ENCODE measurements at places on chromosomes 1 and 21.

DNA sequence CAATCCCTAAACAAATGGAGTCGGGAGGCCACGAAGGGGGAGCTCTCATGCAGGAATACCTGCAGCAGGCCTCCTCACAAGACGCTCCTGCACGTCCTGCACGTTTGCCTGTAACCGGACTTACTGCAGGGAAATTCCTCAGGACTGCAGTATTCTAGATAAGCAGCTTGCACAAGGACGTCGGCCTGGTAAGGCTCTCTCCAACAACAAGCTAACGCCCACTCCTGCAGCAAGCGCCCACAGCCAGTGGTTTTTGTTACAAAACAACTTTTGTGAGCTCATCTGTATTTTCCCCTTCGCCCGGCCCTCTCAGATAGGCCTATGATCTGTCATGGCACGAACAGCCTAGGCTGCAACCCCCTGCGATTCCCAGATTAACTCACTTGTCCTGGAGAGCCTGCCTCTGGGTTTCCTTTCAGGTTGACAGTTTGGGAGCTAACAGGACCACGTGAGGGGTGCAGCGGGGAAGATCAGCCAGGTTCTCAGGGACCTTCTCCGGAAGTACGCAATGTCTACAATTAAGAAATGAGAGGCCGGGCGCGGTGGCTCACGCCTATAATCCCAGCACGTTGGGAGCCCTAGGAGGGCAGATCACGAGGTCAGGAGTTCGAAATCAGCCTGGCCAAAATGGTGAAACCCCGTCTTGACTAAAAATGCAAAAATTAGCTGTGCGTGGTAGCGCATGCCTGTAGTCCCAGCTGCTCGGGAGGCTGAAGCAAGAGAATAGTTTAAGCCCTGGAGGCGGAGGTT, 921 bp upstream of the MIB2 start:
- no peak for DNase-seq

GRCh38 chr21:41894511-41894910, 15.4 kb upstream of the PRDM15 start:
- no peak for DNase-seq

DNA sequence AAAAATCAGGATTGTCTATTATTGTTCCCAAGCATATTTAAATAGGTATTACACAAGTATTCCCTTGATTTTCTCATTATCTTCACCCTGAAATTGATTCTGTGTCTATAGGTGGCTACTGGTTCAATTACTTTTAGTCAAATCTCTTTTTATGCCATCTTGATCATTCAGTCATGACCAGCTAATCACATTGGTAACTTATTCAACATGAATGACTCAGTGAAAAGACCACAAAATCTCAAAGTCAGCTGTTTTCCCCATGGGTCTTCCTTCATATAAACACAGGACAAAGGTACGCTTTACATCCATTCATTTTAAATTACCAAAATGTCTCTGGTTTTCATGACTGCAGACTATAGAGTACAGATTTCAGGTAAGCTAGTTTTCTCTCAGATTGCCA, 23.7 kb upstream of the NRIP1 start:
- DNase-seq, result peak; percentile 37

- DNase-seq, result no peak
These were observed 1346.1 kb downstream of the BRINP3 start for GRCh38 chr1:189131576-189131975.

DNA sequence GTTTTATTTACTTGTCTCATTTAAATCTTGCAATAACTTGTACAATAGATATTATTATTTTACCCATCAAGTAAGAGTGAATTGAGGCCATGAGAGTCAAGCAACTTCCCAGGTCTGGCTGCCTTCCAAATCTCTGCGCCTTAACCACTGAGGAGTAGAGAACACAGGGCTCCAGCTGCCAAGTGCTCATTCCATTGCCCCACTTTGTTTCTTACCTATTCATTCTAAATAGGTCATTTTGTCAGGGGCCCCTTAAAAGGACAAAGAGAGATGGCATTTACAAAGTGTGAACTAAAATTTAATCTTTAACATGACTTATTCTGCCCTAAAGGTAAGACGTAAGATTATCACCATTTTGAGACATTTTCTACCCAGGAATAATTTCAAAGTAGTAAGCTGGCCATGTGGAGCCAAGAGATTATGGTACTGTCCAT, 3.5 kb downstream of the PPP1R15B start:
- no peak for DNase-seq

- no peak for DNase-seq
These were observed 278.1 kb upstream of the CAMK1G start for GRCh38 chr1:209305221-209305954.

DNA sequence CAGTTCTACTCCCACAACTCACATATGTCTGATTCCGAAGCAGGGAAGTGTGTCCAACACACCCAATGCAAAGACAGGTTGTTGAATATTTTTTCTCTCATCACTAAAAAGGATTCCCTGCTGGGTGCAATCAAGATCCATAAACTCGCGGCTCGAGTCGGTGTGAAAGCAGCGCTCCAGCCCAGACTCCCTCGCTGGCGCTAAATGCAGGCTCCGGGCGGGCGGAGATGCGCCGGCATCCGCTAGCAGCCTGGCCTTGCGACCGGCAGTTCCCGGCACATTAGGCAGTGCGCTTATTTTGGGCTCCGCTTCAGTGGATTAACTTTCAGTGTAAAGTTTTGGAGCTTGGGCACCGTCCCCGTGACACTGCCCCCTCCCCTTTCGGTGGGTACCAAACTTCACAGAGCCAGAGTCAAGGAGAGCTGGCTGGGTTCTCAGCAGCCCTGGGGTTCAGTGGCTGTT, 87.7 kb upstream of the POU3F1 start:
- no peak for DNase-seq

DNA sequence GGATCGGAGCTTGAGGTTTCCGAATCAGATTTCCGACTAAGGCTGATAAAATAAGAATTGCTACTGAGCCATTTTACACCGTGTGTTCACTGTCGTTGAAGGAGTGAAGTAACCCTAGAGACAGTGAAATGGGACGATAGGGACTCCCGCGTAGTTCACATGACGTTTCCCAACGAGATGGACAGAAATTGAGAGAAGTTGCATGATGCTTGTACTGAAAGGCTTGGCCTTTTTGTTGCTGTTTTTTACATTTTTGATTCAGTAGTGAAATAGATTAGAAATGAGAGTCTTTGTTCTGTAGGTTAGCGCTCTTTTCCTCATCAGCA, 1.2 kb downstream of the KHDRBS1 start:
- DNase-seq, result no peak

DNA sequence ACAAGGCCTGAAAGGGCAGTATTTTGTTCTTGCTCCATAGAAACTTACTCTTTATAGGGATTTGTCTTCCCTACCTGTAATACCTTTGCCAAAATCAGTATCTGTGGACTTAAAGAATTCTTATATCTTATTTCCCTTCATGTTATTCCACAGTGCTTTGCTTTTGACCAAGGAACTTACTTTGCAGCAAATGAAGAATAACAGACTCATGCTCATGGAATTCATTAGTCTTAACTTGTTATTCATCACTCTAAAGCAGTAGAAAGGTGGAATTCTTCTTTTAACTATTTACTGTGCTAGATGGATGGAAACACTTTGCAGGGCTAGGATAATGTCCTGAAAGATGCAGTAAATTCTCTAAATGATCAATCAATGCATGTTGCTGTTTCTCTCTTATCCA, 45.9 kb downstream of the DUSP10 start:
- no peak for DNase-seq

GRCh38 chr1:152162792-152163463, 3.9 kb upstream of the RPTN start:
- DNase-seq, result peak; percentile 88

- DNase-seq, result no peak
These were observed 12.8 kb downstream of the PDE9A start for GRCh38 chr21:42666023-42666747.

DNA sequence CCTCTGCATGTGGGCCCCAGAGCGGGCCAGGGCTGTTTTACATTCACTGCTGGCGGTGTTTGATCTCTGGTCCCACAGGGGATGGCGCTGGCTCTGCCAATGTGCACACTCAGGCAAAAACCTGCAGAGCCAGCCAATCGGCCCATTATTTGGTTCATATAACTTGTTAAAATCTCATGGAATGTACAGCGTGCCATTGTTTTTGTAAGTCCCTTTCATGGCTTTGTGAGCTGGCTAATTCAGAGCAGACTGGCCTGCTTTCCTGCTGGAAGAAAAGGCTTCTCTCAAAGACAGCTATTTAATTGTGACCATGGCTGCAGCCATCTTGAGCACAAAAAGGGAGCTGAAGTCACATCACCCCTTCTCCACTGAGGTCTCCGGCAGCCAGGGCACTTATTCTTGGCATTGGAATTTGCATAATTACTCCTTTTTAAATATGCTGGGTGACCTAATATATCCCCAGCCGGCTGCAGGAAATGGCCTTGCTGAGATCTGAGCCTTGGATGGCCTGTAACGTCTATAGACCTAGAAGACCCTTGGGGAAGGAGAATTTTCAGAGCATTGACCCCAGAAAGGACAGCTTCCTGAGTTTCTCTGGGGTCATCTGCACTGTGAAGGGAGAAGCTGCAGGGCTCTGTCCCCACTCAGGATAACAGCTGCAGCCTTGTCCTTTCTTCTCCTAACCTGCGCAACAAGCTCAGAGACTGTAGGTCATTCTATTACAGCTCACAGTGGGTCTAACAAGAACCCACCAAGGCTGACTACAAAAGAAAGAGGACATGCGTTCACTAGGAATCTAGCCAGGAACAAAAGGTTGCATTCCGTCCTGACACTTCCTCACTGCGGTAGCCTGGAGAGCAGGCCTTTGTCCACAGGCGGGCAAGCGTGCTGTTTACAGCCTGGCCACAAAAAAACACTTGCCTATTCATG, 45.8 kb downstream of the BCAR3 start:
- no peak for DNase-seq

DNA sequence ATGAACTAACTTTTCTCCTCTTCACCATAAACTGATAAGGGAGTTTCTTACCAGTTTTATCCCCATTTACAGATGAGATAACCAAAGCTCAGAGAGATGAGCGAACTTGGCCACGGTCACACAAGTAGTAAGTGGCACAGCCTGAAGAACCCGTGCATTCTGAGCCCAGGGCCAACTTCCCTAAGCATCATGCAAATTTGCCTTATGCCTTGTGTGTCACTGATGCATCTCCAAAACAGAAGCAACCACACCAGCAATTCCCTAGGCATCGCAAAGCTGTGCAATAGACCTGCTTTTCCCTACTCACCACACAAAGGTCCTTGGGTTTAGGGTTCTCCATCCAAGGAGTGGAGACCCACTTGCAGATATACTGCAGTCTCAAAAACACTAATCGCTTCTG, 304.5 kb upstream of the KAZN start:
- no peak for DNase-seq

DNA sequence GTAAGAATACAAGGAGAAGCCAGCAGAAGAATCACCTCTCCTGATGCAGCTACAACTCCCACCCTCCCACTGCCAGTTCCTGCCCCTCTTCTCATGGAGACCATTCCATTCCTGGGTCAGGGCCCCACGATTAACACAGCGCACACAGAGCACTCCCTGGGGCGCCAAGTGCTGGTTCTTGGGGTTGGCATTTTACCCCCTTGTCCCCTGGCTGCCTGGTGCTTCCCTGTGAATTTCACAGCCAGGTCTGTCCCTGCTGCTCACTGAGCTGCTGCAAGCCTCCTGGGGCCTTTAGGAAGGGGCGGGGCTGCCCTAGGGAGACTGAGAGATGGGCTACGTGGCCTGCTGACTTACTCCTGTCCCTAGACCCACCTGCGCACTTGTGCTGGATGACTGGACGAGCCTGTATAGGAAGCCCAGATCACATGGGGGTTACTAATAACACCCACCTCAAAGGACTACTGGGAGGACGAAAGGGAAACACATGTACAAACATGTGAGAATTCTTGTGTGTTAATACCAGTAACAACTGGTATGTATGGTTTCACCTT, 4.8 kb downstream of the ZNF672 start:
- DNase-seq, result no peak

DNA sequence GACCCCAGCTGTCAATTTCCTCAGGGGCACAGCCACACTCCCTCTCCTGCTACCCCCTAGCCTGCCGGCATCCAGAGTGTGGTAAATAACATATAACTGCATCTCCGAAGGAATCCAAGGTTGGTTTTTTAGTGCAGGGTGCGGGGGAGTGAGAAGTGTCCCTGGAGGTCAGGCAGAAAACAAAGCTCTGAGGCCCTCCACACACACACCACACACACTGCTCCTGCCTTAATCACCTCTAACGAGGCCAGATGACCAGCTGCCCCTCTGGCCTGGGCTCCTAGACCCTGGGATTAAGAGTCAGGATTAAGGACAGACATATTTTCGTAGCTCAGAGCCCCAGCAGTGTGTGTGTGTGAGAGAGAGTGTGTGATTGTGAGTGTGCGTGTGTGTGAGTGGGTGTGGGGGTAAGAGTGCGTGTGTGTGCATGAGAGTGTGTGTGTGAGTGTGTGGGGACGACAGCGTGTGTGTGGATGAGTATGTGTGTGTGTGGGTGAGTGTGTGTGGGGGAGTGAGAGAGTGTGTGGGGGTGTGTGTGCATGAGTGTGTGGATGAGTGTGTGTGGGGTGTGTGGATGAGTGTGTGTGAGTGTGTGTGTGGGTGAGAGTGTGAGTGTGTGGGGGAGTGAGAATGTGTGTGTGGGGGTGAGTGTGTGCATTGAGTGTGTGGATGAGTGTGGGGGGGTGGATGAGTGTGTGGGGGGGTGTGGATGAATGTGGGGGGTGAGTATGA, 14.6 kb downstream of the SDC3 start:
- no peak for DNase-seq

DNA sequence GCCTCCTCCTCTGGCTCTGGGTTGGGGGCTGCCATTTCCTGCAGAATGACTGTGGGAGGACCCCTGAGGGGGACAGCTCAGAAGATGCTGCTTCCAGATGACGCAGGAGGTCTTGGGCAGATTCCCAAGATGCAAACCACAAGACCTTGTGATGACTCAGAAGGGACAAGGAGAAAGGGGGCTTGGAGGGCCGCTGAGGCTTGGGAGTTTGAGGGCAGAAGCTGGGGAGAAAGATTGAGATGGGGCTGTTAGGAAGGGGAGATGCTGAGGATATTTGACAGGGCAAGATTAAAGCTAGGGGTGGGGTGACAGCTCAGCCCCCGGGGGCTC, 7.5 kb downstream of the PTPRU start:
- DNase-seq, result no peak

- no peak for DNase-seq
These were observed 89.7 kb upstream of the HMCN1 start for GRCh38 chr1:185644531-185644930.
